ENCODE measurements at places on chromosomes 2 and 18.

- DNase-seq = no peak
These were observed 726.9 kb upstream of the CHAC2 start for GRCh38 chr2:53040536-53041229.

- DNase-seq = no peak
These were observed 37.6 kb upstream of the PAX3 start for GRCh38 chr2:222336442-222336841.

DNA sequence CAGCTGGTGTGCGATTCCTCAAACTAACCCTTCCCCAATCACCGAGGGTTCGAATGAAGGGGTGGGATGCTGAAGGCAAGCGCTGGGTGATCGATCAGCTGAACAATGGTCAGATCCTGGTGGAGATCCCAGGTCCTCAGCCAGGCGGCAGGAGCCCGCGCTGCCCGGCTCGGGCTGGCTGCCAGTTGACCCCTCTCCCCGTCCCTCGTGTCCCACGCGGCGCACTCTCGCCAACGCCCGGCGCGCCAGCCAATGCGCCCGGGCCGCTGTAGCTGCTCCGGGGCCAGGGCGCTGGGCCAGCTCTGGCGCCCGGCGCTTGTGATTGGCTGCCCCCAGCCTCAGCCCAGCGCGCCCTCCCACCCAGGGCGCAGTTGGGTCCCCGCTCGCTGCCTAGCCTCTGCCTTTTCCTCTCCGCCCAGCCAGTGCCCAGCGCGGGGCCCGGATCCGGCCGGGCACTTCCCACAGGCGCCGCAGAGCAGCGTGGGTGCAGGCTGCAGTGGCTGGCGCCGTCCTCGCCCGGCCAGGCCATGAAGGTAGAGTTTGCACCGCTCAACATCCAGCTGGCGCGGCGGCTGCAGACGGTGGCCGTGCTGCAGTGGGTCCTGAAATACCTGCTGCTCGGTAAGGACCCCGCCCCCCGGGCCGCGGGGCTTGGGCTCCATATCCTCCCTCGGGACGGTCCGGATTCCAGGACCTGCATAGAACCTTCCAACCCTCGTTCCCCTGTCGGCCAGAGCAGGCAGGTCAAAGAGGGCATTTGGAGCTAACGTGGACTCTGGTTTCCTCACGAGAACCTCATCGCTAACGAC lies at the start of gene MOGAT1:
MOGAT1 (plus strand) TSS at position 400 of the 809 bp plus-strand sequence; CDS start at position 528, 128 bp downstream.
- DNase-seq = no peak

- peak; percentile 27 for DNase-seq
These were observed 62.2 kb downstream of the ADNP2 start for GRCh38 chr18:80171054-80171872.

GRCh38 chr18:11818486-11819203 lies 32.6 kb upstream of the CHMP1B start:
- no peak for DNase-seq

DNA sequence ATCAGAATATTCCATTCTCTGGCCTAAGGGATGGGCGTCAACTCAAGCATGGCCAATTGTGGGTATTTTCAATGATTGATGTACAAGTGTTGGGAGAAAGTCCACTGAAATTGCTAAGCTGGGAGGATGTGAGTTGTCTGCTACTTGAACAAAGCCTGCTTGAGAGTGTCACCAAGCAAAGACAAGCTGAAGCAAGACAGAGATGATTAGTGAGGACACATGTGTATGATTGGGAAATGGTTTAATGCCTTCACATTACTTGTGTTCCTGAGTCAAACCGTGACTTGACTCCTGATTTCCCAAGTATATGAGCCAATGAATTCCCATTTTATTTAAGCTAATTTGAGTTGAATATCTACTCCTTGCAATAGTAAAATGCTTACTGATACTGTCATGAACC lies 23.7 kb upstream of the NRP2 start:
- DNase-seq = no peak

GRCh38 chr2:200860092-200860795 lies 4.2 kb downstream of the CLK1 start:
- DNase-seq = peak; percentile 23

GRCh38 chr2:237154082-237154638 lies 68.5 kb downstream of the COPS8 start:
- peak; percentile 57 for DNase-seq

- DNase-seq = peak; percentile 18
These were observed 114.7 kb upstream of the STON1 start for GRCh38 chr2:48414980-48415835.

GRCh38 chr18:54223568-54224241 lies 764 bp downstream of the MBD2 start:
- peak; percentile 62 for DNase-seq
